Activated CD4-positive, alpha-beta T cell treated with anti-CD3 and anti-CD28 coated beads, Interleukin-10, Interleukin-2, amounts not matched to agents 100 ng/mL and 50 ng/mL, durations not matched to agents 16 hours and 8 hours (primary cell): ENCODE measurements at places on chromosomes 11 and 22.

DNA sequence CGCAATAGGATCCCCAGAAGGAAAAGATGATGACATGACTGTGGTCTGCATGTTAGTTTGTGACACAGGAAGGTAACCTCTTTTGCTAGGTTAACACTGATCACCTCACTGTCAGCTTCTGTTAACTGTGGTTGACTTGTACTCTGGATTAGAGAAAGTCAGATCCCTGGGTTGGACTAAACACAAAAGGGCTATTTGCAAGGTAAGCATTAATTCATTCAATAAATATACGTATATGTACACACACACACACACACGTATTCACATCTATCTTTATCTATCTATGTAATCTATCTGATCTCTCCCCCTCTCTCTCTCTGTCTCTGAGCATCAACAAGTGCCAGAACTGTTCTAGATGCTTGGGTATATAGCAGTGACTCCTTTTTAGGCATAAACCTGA, 136.1 kb upstream of the SNX19 start:
- DNase-seq, result no peak

DNA sequence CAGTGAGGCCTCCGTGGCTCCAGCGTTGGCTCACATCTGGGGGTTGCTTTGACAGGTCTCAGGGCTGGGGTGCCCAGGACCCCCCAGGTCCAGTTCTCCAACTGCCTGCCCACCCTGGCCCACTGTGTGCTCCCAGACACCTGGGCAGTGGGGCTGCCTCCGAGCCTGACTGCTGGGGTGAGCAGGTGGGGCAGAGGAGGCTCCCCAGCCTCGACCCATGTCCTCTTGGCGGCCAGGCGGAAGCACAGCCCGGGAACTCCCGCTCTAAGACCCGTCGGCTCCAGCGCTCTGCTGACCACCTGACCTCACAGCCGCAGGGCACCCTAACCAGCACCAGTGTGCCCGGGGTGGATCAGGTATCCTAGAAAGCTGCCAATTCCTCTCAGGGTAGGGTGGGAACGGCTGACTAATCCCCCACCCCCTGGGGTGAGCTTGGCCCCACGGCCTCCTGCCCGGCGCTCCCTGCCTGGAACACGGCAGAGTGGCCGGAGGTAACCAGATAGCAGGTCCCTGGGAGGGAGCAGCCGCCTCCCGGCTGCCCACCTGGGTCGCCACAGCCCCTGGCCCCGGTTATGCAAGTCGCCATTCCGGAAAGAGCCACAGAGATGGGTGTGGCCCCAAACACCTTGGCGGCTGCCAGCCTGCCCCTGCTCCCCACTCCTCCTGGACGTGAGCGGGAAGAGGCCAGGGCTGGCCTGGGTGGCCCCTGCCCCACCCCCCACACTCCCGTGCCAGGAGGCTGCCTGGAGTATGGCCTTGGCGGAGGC, 19.2 kb upstream of the MUC5B start:
- no peak for DNase-seq

GRCh38 chr11:1969035-1969434, 21.9 kb downstream of the MRPL23 start:
- no peak for DNase-seq

DNA sequence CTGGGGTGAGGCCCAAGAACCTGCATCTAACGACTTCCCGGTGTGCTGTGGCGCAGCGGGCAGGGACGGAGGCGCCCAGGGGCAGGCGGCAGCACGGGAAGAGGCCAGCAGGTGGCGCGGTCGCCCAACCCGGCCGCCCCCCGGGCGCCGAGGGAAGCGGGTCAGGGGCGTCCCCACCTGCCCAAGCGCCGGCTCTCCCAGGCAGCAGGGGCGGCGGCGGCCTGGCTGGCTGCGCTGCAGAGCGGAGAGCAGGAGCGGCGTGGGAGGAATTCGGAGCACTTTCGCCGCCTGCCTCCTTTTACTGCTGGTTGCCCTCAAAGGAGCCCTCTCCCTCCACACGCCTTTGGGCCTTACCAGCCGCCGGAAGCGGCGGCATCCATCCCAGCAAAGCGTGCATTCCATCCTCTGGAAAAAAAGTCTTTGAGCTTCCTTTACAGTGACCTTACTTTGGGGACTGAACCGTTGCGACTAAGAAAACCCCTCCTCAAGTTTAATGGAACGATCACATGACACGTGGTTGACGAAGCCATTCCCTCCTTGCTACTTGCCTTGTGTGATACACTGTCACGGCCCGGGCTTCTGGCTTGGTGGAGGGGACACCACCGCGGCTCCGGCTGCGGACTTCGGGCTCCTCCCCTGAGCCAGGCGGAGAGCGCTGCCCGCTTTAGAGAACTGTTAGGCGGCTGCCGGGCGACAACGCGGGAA, 106.8 kb upstream of the CLMP start:
- peak; percentile 84 for DNase-seq
